Thymus (tissue), 14 donors: ENCODE measurements at places on chromosomes 5 and 9. TPM values are rescaled to one million over a fixed set of nuclear protein-coding genes. Genes with fewer than 3 reads are reported as not detected.
A peak's percentile ranks its signal among the peaks of the same experiment; 100 is the strongest.

DNA sequence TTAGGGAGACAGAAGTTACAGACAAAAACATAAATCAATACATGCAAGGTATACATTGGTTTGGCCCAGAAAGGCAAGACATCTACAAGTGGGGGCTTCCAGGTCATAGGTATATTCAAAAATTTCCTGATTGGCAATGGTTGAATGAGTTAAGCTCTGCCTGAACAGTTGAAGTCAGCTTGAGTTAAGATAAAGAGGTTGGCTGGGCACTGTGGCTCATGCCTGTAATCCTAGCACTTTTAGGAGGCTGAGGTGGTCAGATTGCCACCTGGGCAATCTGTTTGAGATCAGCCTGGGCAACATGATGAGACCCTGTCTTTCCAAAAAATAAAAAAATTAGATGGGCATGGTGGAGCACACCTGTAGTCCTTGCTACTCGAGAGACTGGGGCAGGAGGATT lies 16.3 kb downstream of the TMC1 start:
- no peak overlapping the region for H3K4me3 ChIP-seq
- DNase-seq = no peak
- no peaks in the 10 kb centered on the region for H3K36me3 ChIP-seq
- H3K27ac ChIP-seq = no peak overlapping the region
- no peaks in the 10 kb centered on the region for H3K27me3 ChIP-seq

- no peaks in the 10 kb centered on the region for H3K36me3 ChIP-seq
- no peak for DNase-seq
- no peak overlapping the region for H3K27ac ChIP-seq
- H3K4me3 ChIP-seq = no peak overlapping the region
- peaks cover 2% of the 10 kb centered on the region for H3K4me1 ChIP-seq
These were observed 51.9 kb upstream of the COL5A1 start for GRCh38 chr9:134589748-134590147.

GRCh38 chr5:177542816-177543465 lies 11.4 kb downstream of the FAM193B start:
- no peaks in the 10 kb centered on the region for H3K4me1 ChIP-seq
- no peak overlapping the region for H3K4me3 ChIP-seq
- DNase-seq = no peak
- no peaks in the 10 kb centered on the region for H3K27me3 ChIP-seq

DNA sequence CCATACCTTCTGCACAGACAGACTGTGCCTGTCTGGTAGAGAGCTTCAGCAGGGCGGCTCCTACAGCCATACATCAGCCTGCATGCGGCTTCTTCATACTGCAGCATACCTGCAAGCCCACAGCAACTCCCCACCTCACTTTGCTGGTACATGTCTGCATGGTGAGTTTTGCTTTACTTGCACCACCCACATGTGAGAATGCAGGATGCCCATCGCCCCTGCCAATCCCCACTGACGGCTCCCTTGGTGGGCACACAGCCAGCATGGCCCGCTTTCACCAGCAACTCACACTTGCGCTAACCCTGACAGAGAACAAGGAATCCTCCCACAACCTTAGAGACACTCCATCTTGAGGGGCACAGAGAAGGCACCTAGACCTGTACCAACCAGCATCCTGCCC lies 114.9 kb downstream of the DTWD2 start:
- no peak overlapping the region for H3K4me3 ChIP-seq
- H3K36me3 ChIP-seq = no peaks in the 10 kb centered on the region
- no peaks in the 10 kb centered on the region for H3K27me3 ChIP-seq
- no peaks in the 10 kb centered on the region for H3K4me1 ChIP-seq

GRCh38 chr5:169602535-169602934 lies 19.0 kb downstream of the SPDL1 start:
- H3K4me1 ChIP-seq = no peaks in the 10 kb centered on the region
- peaks cover 21% of the 10 kb centered on the region for H3K36me3 ChIP-seq
- DNase-seq = no peak
- no peaks in the 10 kb centered on the region for H3K27me3 ChIP-seq
- no peak overlapping the region for H3K4me3 ChIP-seq
- no peak overlapping the region for H3K27ac ChIP-seq

DNA sequence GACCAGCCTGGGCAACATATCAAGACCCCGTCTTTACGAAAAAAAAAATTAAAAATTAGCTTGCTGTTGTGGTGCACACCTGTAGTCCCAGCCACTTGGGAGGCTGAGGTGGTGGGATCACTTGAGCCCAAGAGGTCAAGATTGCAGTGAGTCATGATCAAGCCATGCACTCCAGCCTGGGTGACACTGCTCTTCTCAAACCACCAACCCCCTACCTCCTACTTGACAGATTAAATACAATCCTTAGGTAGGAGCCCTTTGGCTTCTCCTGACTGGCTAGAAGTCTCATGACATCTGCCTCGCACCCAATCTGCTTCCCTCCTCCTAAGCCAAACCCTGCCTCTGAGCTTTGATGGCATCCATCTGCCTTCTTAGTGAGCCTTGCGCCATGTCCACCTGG lies 11.6 kb upstream of the FBP1 start:
- H3K4me3 ChIP-seq = no peak overlapping the region
- no peak overlapping the region for H3K27ac ChIP-seq
- no peaks in the 10 kb centered on the region for H3K36me3 ChIP-seq

- no peak overlapping the region for H3K27ac ChIP-seq
- H3K36me3 ChIP-seq = no peaks in the 10 kb centered on the region
- no peaks in the 10 kb centered on the region for H3K27me3 ChIP-seq
These were observed 90.1 kb upstream of the RASEF start for GRCh38 chr9:83153030-83153429.

DNA sequence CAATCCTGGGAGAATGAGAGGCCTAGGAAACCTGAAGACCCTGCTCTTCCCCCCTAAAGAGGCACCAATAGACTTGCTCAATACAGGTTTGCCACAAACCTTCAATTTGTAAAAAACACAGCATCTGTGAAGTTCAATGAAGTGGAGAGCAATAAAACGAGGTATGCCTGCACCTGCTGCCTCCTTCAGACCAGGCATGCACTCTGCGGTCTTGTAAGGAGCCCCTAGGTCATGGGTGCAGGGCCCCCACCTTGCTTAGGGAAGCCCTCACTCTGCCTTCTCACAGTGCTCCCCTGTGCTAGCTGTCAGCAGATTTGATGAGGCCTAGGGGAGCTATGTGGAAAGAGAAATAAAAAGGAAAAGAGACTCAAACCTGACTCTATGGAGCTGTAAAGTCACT lies 72.1 kb upstream of the GALNT10 start:
- no peak overlapping the region for H3K27ac ChIP-seq
- H3K4me1 ChIP-seq = no peaks in the 10 kb centered on the region
- H3K36me3 ChIP-seq = no peaks in the 10 kb centered on the region

DNA sequence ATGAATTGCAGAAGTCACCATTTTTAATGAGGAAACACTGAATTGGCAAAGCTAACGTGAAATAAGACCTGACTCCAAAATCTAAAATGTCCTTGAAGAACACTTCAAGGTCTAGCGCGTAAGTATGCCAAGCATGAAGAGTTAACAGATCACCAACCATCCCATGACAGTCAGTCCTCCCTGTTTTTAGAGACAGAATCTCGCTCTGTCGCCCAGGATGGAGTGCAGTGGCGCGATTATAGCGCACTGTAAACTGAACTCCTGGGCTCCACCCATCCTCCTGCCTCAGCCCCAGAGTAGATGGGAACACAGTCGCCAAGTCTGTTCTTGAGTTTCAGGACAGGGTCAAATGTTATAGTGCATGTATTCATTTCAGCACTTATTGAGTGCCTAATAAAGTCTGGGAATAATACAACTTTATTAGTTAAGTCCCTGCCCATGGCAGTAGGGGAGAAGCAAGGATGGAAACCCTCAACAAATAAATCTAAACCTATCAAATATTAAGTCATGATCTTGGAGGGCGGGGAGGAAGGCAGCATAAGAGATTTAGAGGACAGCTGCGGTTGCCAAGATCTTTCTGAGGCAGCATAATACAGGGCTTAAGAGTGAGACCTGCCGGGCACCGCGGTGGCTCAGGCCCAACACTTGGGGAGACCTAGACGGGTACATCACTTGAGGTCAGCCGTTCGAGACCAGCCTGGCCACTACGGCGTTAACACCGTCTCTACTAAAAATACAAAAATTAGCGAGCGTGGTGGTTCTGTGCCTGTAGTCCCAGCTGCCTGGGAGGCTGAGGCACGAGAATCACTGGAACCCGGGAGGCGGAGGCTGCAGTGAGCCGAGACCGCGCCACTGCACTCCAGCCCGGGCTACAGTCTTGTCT lies 1.1 kb downstream of the ATPSCKMT start:
- peak overlapping the region; percentile 6 for H3K27ac ChIP-seq
- no peak for DNase-seq
- H3K27me3 ChIP-seq = no peaks in the 10 kb centered on the region
- H3K4me3 ChIP-seq = peak overlapping the region; percentile 87

DNA sequence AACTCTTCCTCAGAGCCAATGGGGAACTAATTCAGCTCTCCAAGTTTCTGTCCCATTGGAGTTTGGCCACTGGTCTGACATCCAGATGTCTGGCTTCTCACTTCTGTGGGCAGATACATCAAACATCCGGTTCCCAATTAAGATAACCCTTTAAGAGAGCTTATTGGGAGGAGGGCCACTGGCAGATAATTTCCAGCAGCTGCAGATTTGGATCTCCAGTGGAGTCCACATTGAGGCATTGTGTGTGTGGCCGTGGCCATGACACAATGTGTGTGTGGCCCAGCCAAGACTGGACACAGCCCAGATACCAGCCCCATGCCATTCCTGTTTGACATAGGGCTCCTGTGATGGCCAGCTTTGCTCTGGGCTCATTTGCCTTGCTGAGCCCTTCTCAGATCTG lies 110.5 kb upstream of the MAP1B start:
- H3K27me3 ChIP-seq = no peaks in the 10 kb centered on the region
- H3K4me1 ChIP-seq = no peaks in the 10 kb centered on the region
- no peak overlapping the region for H3K27ac ChIP-seq
- no peaks in the 10 kb centered on the region for H3K36me3 ChIP-seq

GRCh38 chr9:4489562-4489918 lies 728 bp upstream of the SLC1A1 start:
- no peak for DNase-seq
- no peaks in the 10 kb centered on the region for H3K36me3 ChIP-seq
- H3K27ac ChIP-seq = no peak overlapping the region

PCDH12 gene
- total RNA-seq = 3.4 TPM

C5orf52 gene
- total RNA-seq = not detected
